EL (cell line): ENCODE measurements at places on chromosomes 2 and 18.

DNA sequence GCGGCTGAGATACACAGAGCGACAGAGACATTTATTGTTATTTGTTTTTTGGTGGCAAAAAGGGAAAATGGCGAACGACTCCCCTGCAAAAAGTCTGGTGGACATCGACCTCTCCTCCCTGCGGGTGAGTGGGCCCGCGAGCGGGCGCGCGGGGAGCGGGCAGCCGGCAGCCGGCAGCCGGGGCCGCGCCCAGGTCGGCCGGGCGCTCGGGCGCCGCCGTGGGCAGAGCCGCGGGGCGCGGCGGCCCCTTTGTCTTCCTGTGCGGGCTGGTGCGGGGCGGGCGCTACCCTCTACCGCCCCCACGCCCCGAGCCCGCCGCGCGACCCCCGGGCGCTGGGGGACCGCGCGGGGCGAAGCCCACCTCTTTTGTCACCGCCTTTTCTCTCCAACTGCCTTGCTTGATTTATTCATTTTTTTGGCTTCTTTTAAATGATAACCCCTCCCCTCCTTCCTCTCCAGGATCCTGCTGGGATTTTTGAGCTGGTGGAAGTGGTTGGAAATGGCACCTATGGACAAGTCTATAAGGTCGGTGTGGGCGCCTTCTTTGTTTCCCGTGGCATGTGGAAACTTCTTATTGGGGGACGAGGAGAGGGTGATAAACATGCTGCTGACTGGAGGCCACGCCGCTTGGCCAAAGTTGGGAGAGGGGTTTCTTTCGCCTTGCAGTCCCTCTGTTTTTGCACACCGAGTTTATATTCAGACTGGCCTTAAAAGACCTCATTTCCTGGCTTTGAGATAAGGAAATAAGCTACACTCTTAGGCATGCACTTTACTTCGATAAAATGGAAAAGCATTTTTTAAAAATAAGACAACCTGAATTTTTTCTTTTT lies 722 bp downstream of the MAP4K4 start:
- peak; percentile 42 for DNase-seq

DNA sequence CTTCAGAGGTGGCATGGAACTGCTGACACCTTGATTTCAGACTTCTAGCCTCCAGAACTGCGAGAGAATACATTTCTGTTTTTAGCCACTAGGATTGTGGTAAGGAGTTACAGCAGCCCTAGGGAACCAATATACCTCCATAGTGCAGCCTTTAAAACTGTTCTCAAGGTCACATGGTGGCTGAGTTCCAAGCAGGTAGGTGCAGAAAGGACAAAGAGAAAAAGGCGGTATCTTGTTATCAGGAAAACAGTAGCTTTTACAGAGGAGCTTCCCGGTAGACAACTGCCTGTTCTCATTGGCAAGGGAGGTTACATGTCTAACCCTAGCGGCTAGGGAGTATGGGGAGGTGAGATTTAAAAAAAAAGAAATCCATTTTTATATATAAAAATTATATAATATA lies 96.2 kb upstream of the BCL2L11 start:
- no peak for DNase-seq

DNA sequence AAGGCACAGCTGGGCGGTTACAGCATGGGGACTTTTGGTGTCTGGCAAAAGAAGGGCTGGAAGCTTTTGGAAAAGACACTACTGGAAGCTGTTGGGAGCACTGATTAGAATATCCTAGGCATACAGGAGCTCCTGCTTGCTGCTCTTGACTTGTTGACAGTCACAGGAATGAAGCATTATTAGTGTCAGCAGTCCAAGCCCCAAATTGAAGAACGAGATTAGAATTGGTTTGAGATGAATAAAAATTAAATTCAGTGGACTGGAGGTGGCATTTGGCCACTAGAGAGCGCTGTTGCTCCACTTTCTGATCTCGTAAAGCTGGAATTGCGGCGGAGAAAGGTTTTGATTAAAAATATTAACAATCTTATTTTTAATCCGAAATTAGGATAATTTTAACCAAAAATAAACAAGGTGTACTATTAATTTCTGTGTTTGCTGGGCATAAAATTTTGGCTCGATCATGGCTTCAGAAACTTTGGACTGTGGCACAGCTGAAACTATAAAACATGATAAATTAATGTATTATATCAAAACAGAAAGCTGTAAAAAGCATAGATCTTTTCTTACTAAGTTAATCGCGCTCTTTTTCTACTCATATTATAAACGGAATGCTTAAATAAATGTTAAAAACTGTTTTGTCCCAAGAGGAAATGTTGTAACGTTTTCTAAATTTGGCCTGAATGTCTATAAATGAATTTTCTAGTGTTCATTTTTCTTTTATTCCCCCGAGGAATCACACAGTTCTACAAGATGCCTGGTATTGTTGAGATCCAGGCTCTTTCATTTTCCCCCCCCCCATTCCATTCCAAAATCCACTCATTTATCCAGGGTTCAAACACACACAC lies 2.4 kb upstream of the HOXD8 start:
- peak; percentile 55 for DNase-seq

DNA sequence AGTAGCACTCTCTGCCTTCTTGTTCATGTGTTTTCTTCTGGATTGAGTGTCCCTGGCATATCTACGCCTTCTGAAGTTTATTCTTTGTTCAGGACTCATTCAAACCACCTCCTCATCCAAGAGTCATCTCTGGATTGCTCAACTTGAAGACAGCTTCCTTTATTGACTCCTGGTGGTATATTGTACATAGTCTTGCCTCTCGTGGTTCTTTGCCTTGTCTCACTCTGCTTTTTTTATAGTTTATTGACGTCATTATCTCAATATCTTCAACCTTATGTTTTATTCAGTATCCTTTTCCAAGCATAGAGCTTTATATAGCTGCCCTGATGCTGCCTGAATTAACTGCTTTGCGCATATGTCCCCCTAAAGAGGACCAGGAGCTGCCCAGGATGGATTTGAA lies 161.7 kb downstream of the INSIG2 start:
- peak; percentile 18 for DNase-seq

GRCh38 chr2:120653046-120653445 lies 82.6 kb upstream of the GLI2 start:
- peak; percentile 35 for DNase-seq

- DNase-seq, result peak; percentile 97
These were observed at the start of gene ANKRD12 for GRCh38 chr18:9136315-9137155. TSS of gene ANKRD12 (plus strand) at chr18:9136781. CDS start at chr18:9182433, 45,652 bp downstream.

DNA sequence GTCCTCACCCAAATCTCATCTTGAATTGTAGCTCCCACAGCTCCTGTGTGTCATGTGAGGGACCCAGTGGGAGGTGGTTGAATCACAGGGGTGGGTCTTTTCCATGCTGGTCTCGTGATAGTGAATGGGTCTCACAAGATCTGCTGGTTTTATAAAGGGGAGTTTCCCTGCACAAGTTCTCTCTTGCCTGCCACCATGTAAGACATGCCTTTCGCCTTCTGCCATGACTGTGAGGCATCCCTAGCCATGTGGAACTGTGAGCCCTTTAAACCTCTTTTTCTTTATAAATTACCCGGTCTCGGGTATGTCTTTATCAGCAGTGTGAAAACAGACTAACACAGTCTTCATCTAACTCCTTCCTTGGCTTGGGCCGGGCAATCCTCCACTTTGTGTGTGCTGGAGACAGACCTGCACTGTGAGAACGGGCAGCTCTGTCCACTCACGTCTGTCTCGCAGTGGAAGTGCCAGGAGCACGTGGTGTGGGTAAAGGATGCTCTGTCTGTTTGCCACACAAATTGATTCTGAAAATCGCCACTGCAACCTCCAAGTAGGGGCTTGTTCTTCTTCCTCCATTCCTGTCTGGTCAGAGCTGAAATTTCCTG lies 47.6 kb upstream of the OTOS start:
- no peak for DNase-seq

DNA sequence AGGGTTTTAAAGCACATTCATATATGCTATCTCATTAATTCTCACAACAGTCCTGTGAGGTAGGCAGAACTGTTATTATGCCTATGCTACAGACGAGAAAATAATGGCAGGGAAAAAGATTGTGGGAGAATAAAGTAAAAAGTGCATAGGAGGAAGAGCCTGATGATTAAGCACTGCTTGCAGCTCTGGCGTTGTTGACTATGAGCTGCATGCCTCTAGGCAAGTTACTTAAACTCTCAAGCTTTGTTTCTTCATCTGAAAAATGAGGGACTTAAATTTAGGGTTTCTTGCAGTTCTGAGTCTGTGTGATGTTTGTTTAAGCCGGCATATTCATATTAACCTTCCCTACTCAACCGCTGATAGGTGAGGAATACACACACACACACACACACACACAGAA lies 51.6 kb upstream of the RAPH1 start:
- peak; percentile 56 for DNase-seq

DNA sequence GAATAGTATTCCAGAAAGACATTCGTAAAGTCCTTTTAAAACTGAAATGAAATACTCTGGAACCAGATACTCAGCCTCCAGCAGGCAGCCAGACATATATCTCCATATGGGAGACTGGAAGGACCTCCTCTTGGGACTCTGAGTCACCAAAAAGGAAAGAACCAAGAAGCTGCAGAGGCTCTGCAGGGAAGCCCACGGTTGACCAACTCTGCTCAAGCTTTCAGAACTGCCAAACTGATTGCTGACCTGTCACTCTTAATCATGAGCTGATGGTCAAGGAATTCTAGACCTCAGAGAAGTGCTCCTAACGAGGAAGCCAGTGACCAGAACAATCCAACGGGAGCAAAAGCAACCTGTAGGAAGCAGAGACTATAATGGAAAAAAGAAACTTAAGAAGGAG lies 434.7 kb downstream of the EIPR1 start:
- DNase-seq, result no peak

DNA sequence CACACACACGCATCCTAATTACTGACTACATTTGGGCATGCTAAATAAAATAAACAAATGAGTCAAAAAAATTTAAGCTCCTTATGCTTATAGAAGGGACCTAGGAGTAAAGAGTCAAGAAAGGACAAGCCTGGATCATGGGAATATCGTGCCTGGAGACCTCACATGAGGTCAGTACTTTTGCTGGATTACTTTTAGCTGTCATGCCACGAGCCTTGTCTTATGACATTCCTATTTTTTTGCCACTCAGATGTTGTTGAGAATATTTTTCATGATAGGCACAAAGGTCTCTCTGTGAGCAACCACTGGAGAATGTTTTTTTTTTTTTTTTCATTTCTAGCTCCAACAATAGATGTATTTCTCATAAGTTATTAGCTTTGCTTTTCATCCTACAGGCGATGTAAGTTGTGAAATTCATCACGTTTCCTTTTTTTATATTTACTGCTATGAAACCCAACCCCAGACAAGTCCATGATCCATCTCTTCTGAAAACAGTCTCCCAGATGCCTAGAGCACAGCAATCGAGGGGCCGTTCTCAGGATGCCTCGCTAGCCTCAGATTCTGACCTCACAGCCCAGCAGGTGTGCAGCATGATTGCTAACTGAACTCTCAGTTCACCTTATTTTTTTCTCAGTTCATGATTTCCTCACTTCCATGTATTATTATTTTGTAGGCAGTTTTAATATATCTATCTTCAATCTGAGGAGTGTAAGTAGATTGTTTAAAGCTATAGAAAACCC lies 464.5 kb downstream of the IRS1 start:
- peak; percentile 46 for DNase-seq

GRCh38 chr2:121944072-121944831 lies 188.8 kb downstream of the TSN start:
- peak; percentile 94 for DNase-seq

GRCh38 chr18:9750606-9751304 lies 42.7 kb downstream of the RAB31 start:
- no peak for DNase-seq

DNA sequence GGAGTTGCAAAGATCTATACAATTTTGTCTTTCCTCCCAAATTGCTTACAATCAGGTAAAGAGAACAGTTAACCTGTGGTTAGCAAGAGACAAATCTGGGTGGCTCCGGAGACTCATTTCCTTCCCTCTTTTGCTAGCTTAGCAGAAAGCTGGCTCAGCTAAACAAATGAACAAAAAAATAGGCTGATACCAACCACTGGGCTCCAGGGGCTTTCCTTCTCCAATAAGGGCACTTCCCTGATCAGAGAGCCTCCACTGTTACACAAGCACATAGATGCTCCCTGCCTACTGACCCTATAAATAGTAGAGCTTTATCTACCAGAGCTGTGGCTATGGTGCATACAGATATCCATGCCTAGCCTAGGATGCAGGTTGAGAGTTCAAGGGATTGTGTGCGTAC lies 90.1 kb upstream of the ARL5A start:
- no peak for DNase-seq

- no peak for DNase-seq
These were observed 96.6 kb downstream of the CPO start for GRCh38 chr2:207035875-207036274.

DNA sequence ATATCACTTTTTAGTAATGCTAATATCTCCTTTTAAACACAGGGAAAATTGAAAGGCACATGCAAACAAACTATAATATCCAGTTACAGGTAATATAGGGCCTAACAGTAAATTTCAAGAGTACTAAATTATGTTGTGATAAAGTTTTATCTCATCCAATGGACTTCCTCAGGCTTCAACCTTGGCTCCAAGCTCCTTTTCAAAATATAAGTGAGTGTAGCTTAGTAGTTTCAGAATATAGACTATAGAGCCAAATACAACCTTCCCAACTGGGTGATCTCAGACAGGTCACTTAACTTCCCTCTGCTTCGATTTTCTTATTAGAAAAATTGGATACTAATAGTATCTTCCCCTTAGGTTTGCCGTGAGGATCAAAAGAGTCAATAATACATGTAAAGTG lies 93.5 kb upstream of the PARD3B start:
- no peak for DNase-seq

GRCh38 chr2:232113821-232114220 lies 152.3 kb downstream of the DIS3L2 start:
- DNase-seq, result peak; percentile 30

DNA sequence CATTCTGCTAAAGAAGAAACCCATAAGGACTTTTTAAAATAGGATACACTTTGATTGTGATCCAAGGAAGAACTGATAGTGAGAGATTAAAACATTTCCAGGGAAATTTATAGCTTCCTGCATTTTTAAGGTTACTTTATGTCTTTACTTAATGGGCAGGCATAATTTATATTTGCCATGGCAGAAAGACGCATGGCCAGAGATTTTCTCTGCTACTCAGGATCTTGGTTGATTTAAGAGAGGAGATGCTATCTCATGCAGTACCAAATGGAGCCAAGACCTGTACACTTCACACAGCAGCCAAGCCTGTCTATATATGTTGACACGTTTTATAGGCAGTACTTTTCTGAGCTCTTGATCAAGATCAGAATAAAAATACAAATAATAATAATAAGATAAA lies 60.9 kb upstream of the NT5C1B start:
- no peak for DNase-seq

- DNase-seq, result no peak
These were observed 126.4 kb downstream of the CACNB4 start for GRCh38 chr2:151972241-151973012.

- DNase-seq, result no peak
These were observed 173.0 kb downstream of the NCK2 start for GRCh38 chr2:105917688-105918087.

- peak; percentile 78 for DNase-seq
These were observed 146.8 kb downstream of the SEPTIN10 start for GRCh38 chr2:109466674-109467575.

GRCh38 chr2:62586981-62587380 lies 81.0 kb upstream of the TMEM17 start:
- no peak for DNase-seq

GRCh38 chr2:2243666-2244065 lies 87.4 kb downstream of the MYT1L start:
- DNase-seq, result no peak
